ENCODE measurements at places on chromosomes 4 and X. TPM values are rescaled to one million over a fixed set of nuclear protein-coding genes. Genes with fewer than 3 reads are reported as not detected.

DNA sequence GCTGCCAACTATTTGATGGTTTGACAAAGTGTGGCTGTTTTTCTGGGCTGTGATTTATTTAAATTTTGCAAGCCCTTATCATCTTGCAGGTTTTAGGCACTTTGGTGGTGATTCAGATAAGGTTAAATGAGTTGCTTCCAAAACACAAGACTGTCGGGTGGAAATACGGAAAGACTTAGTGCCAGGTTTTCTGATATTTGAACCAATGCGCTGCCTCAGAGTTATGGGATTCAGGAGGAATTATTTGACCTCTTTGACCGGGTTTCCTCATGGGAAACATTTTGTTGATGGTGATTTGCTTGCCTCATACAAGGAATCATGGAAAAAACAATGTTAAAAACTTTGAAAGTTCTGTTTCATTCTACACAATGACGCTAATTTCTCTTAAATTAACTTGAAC, 136.1 kb upstream of the MAP9 start:
- DNase-seq = no peak

- no peak for DNase-seq
Observed at GRCh38 chr4:102580463-102580842, 79.3 kb downstream of the NFKB1 start.

GRCh38 chrX:25389266-25389665, 373.5 kb upstream of the ARX start:
- no peak for DNase-seq

GRCh38 chr4:185903205-185903604, 91.2 kb upstream of the SORBS2 start:
- DNase-seq = no peak

GRCh38 chrX:47321386-47321785, 49.0 kb upstream of the ZNF157 start:
- peak; percentile 62 for DNase-seq

- no peak for DNase-seq
Observed at GRCh38 chr4:47193179-47193578, 161.8 kb downstream of the GABRB1 start.

DNA sequence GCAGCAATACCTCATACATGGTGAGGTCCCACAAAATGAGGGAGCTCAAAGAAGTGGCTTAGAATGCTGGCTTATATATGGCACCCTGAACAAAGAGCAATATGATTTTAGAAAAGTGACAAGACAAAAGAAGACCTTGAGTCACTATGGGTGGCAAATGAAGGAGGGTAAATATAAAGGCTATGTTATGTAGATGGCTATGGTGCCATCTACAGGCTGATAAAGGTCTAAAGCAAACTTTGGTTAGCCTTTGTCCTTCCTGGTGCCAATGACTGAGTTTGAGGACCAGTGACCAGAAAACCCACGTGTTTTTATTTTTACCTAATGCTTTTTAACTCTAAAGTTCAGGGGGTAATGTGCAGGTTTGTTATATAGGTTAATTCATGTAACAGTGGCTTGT, 151.8 kb downstream of the CCNG2 start:
- DNase-seq = peak; percentile 16

GRCh38 chr4:98744372-98745150, 86.2 kb upstream of the TSPAN5 start:
- no peak for DNase-seq

- peak; percentile 24 for DNase-seq
Observed at GRCh38 chr4:23613782-23614181, 276.1 kb downstream of the PPARGC1A start.

DNA sequence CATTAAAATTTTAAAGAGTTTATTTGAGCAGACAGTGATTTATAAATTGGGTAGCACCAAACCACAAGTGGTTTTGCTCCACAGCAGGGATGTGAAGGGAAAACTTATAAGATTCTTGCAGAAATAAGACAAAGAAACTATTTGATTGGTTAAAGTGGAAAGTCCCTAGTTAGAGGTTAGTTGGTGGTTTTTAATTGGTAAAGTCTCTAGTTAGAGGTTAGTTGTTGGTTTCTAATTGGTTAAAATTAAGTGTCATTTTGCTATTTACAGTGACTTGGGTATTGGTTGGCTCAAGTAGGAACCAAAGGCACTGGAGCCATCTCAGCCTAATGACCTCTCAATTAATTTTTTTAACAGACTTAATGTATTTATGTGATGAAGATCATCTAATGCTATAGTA, 23.0 kb downstream of the ATG4A start:
- no peak for DNase-seq

DNA sequence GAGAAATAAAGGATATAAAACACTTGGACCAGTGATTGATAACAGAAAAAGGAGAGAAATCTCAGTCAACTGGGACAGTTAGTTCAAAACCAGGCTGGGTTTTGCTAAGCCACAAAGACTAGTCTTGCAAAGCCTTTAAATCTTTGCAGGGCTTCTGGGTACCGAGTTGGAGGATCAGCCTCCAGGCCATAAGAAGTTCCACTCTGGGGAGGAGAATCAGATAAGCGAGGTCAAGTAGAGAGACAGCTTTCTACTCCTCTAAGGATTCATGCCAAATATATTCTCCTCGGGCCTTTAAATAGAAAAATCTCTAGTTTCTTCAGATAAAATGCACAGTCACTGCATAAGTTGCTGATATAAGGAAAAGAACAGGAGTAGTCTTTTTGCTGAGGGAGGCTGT, 92.7 kb downstream of the MFAP3L start:
- no peak for DNase-seq

DNA sequence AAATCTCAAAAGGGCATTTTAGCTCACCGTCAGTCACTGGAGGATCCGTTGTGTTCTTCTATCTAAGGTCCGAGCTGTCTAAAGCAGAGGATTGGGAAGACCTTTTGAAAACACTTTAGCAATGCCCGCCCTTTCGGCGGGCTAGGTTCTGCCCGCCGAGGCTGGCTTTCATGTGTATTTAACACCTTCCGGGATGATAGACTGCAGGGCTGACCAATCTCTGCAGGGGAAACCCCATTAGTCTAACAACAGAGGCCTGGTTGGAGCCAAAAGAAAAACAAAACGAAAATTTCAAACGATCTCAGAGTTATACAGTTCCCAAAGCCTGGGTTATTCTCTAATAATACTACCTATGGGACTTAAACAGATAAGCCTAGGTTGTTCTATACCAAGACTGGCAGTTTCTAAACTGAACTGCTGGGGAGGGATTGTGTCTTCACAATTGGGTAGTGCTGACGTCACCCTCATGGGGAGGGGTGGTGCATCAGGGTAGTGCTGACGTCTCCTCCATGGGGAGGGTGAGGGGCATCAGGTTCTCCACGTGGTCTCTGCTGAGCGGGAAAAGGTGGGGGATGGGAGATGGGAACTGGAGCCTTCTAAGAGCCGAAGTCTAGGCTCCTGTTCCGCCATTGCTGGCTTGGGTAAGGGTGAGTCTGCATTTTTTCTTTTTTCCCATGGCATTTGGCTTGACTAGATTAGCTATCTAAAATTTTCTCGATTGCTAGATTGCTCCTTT, 14.8 kb upstream of the CUL4B start:
- DNase-seq = no peak

Gene XG
- 3.6 TPM for polyA plus RNA-seq

Gene NAP1L3
- 3.9 TPM for polyA plus RNA-seq

Gene UCHL1
- 961 TPM for polyA plus RNA-seq

Gene TDO2
- 0.26 TPM for polyA plus RNA-seq

Gene UGT2A3
- polyA plus RNA-seq = not detected

Gene SSX3
- polyA plus RNA-seq = not detected
